ENCODE measurements at places on chromosomes 12 and 14. TPM values are rescaled to one million over a fixed set of nuclear protein-coding genes. Genes with fewer than 3 reads are reported as not detected.

AQP2 gene
- polyA plus RNA-seq = not detected

KERA gene
- polyA plus RNA-seq = not detected

PLEK2 gene
- polyA plus RNA-seq = 1.5 TPM

SPTSSA gene
- 26.2 TPM for polyA plus RNA-seq

GLIPR1L2 gene
- polyA plus RNA-seq = 0.13 TPM

SLC25A29 gene
- polyA plus RNA-seq = 42.6 TPM

NDRG2 gene
- polyA plus RNA-seq = 1.5 TPM

ATL1 gene
- polyA plus RNA-seq = 6.0 TPM

PLEKHH1 gene
- polyA plus RNA-seq = 0.37 TPM

SLC17A8 gene
- polyA plus RNA-seq = not detected

ATN1 gene
- polyA plus RNA-seq = 59.8 TPM

C12orf54 gene
- polyA plus RNA-seq = not detected

MMP17 gene
- polyA plus RNA-seq = 15.9 TPM

DNA sequence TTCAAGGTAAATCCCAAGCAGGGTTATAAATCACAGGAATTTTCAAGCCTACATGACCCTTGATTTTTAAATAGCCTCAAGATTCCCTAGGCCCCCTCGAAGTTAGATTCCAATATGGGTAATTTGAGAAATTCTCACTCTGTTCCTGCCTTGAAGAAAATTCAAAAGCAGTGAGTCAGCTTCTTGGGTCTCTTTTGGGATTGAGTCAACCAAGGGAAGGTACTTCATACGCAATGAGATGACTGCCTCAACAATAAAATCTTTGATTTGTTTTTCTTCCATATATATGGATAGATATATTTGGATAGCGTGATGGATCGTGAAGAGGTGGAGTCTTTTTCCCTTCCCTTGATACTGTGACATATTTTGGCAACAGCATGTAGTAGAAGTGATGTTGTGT is 180.4 kb upstream of the ATP2B1 start:
- DNase-seq = peak; percentile 59
- H3K36me3 ChIP-seq = no peaks in the 10 kb centered on the region

DNA sequence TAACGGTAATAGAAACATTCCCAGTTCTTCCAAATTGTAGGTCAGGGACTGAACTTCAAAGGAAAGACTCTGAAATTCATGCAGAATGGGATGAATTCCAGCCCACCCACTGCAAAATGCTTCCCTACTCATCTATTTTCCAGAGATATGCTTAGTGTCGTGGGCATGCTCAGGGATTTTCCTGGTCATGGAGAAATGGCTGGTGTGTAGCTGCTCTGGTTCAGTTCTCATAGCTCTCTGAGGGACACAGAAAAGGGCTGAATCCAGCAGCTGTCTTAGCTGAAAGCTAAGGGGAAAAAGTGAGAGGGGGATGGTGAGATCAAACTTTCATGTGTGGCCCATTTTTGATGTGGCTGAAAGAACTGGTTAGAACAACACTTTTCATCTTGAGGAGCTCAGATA is 72.9 kb upstream of the KRAS start:
- peak; percentile 34 for DNase-seq
- no peaks in the 10 kb centered on the region for H3K27me3 ChIP-seq
- no peak overlapping the region for H3K27ac ChIP-seq
- no peak overlapping the region for H3K4me3 ChIP-seq
- H3K4me1 ChIP-seq = peaks cover 3% of the 10 kb centered on the region
- H3K36me3 ChIP-seq = no peaks in the 10 kb centered on the region

GRCh38 chr12:40063414-40063813 is 42.5 kb downstream of the SLC2A13 start:
- no peak for DNase-seq
- H3K27me3 ChIP-seq = no peaks in the 10 kb centered on the region
- H3K4me3 ChIP-seq = no peak overlapping the region
- H3K27ac ChIP-seq = no peak overlapping the region
- no peaks in the 10 kb centered on the region for H3K36me3 ChIP-seq

DNA sequence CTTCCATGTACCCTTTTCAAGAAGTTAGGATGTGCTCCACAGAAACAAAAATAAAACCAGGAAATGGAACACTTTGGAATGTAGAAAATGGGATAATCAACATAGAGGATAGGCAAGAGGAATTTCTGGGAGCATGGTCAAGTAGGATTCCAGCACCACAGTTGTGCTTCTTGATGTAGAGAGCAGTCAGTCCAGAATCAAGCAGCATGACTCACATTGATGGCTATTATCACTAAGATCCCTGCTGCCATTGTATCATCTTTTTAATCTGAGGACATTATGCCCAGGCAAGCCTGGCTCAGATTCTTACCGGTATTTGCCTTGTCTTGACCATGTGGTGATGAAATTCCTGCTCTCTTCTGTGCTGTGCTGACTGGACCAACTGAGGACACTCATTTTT is 5.7 kb downstream of the ETFRF1 start:
- no peaks in the 10 kb centered on the region for H3K27me3 ChIP-seq
- peak overlapping the region; percentile 53 for H3K27ac ChIP-seq
- peaks cover 10% of the 10 kb centered on the region for H3K4me1 ChIP-seq
- H3K4me3 ChIP-seq = no peak overlapping the region

DNA sequence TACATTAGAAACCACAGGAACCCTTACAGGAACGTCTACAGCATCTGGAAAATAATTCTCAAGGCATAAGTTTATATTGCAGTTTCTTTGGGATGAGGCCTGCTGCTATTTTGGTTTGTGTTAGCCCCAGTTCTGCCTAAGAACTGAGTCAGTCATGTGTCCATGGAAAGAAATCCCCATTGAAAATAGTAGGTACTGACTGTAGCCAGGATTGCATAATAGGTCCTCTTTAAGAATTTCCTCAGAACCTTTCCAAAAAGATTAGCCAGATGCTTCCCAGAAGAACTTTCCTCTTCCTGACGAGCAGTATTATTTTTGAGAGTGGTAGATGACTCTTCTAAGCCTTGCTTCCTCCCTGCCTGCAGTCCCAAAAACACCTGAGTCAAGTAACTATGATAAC is 52.6 kb downstream of the RASSF8 start:
- no peak overlapping the region for H3K27ac ChIP-seq
- no peak overlapping the region for H3K4me3 ChIP-seq
- DNase-seq = peak; percentile 92
- no peaks in the 10 kb centered on the region for H3K27me3 ChIP-seq
- peaks cover 2% of the 10 kb centered on the region for H3K36me3 ChIP-seq

DNA sequence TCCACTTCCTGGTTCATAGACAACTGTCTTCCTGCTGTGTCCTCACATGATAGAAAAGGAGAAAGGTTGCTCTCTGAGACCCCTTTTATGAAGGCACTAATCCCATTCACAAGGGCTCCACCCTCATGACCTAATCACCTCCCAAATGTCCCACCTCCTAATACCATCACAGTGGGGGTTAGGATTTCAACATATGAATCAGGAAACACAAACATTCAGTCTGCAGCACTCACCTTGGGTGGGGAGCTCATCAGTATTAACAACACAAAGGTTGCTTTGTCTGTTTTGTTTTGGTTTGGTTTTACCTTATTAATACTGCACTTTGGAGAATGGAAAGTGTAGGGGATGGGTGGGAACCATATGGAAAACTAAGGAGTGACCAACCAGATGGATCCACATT is 10.5 kb upstream of the SMCO2 start:
- H3K27ac ChIP-seq = no peak overlapping the region
- H3K36me3 ChIP-seq = no peaks in the 10 kb centered on the region
- no peaks in the 10 kb centered on the region for H3K27me3 ChIP-seq
- no peak overlapping the region for H3K4me3 ChIP-seq
- no peak for DNase-seq
- H3K4me1 ChIP-seq = peaks cover 6% of the 10 kb centered on the region

DNA sequence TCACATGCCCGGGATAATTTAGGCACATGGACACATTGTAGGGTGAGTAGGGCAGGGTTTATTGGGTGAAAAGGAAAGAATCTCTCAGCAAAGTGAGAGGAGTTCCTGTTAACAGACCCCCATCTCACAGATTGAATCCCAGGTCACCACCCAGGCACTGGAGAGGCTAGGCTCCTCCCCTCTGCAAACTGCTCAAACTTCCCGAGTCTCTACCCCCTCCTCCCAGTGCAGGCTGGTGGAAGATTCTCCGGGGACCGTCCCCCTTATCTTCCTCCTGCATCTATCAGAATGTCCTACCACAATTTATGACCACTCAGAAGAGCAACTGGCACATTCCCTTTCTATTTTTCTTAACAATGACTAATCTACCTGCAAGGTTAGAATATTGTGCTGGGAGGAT is 126.0 kb downstream of the NTF3 start:
- H3K4me1 ChIP-seq = no peaks in the 10 kb centered on the region
- H3K4me3 ChIP-seq = no peak overlapping the region
- H3K27me3 ChIP-seq = no peaks in the 10 kb centered on the region
- no peaks in the 10 kb centered on the region for H3K36me3 ChIP-seq
- no peak overlapping the region for H3K27ac ChIP-seq

GRCh38 chr14:60303745-60304144 is 54.7 kb downstream of the PPM1A start:
- no peaks in the 10 kb centered on the region for H3K27me3 ChIP-seq
- no peak overlapping the region for H3K27ac ChIP-seq
- no peak for DNase-seq

- H3K27me3 ChIP-seq = no peaks in the 10 kb centered on the region
- no peaks in the 10 kb centered on the region for H3K4me1 ChIP-seq
- H3K36me3 ChIP-seq = no peaks in the 10 kb centered on the region
- no peak overlapping the region for H3K27ac ChIP-seq
- H3K4me3 ChIP-seq = no peak overlapping the region
These were observed 327.2 kb upstream of the E2F7 start for GRCh38 chr12:77392467-77393088.

GRCh38 chr12:15230751-15231150 is 9.5 kb upstream of the RERG start:
- H3K27ac ChIP-seq = no peak overlapping the region
- no peaks in the 10 kb centered on the region for H3K4me1 ChIP-seq
- H3K4me3 ChIP-seq = no peak overlapping the region
- no peaks in the 10 kb centered on the region for H3K36me3 ChIP-seq

DNA sequence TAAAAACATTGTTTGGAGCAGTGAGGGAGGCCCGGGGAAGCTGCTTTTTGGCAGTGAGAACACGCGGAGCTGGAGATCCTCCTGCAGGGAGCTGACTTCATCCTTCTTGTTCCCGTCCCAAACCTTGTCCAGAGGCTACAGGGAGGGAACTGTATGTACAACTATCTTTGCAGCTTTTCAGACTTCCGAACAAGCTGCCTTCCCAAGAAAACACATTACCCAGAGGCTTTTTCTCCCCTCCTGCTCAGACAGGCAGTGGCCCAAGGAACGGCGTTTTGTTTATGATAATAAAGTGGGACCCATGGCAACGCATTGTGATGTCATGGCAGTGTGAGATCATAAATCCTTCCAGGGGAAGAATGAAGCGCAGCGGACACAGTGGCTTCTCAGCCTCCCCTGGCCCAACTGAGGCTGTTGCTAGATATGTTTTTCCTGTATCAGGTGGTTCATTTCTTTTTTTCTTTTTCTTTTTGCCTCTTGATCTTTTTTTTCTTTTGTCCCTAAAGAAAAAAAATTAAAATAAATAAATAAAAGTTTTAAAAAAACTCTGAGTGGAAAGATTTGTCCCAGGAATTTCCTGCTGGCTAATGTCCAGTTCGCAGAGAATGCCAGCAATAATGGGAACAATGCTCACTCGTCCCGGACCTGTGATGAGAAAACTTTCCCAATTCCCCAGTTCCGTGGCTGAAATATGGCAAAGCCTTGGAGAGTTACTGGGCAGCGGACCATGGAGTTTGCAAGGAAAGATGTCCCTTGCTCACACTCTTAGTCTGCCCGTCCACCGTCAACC is 103.4 kb upstream of the MAP1LC3B2 start:
- peaks cover 16% of the 10 kb centered on the region for H3K4me1 ChIP-seq
- no peaks in the 10 kb centered on the region for H3K27me3 ChIP-seq
- H3K4me3 ChIP-seq = no peak overlapping the region
- DNase-seq = peak; percentile 96
- H3K27ac ChIP-seq = peak overlapping the region; percentile 66
- no peaks in the 10 kb centered on the region for H3K36me3 ChIP-seq

DNA sequence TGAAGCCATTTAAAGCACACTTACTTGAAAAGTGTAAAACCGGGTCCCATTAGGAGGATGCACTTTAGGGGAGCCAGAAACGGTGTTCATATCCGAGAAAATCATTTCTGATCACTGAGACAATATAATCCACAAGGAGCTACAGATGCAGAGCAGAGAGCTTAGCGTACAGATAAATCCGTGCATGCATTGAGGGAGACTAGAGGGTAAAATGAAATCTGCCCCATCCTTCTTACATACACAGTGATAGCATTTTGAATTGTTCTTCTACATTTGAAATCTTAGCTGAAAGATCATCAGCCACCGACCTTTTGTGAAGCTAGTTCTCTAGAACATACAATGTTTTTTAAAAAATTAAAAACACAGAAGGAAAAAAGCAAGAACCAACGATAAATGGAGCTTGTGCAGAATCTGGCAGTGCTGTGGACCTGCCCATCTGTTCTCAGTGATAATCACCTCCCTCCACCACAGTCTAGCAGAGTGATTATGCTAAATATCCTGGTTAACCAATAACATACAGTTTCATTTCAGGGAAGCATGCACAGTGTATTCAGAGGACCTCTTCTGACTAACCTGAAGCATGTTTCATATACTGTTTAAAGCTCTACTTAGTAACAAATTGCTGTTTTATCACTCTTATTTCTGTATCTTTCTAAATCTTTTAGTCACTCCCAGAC is 161.1 kb downstream of the PPFIA2 start:
- H3K27me3 ChIP-seq = no peaks in the 10 kb centered on the region
- no peaks in the 10 kb centered on the region for H3K4me1 ChIP-seq
- no peak overlapping the region for H3K4me3 ChIP-seq
- DNase-seq = no peak

DNA sequence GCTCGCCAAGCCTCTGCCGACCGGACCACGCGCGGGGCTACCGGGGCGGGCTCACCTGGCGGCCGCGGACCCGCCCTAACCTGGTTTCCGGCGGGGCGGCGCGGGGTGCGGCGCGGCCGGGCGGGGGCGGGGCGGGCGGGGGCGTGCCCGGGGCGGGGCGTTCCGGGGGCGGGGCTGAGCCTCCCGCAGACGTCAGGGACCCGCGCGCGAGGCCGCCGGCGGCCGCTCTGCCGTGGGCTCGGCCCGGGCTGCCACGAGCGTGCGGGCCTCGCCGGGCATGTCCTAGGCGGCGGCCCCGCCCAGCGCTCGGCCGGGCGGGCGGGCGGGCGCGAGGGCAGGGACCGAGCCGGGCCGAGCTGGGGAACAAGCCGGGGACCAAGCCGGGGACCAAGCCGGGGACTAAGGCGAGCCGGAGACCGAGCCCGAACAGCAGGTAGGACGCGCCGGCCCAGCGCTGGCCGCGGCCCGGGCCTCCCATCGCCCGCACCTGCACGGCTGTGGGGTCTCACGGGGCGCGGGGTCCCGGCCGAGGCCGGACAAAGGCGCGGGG is at the start of gene CEP170B:
Gene CEP170B (plus strand): TSS at position 188 of the 550 bp plus-strand sequence. CDS start 3,183 bp downstream, outside the sequence.
- peaks cover 26% of the 10 kb centered on the region for H3K27me3 ChIP-seq
- H3K4me3 ChIP-seq = peak within 1 kb of the TSS; percentile 97
- peak within 1 kb of the TSS; percentile 70 for H3K27ac ChIP-seq
- peaks cover 14% of the 10 kb centered on the region for H3K4me1 ChIP-seq
- peaks cover 5% of the 10 kb centered on the region for H3K36me3 ChIP-seq
- DNase-seq = peak; percentile 21
